ENCODE measurements at places on chromosomes 12 and 14. TPM values are rescaled to one million over a fixed set of nuclear protein-coding genes. Genes with fewer than 3 reads are reported as not detected.

The CEBPE gene
- total RNA-seq, result not detected

The NANOG gene
- total RNA-seq, result not detected

The HCAR3 gene
- not detected for total RNA-seq

The WNT1 gene
- total RNA-seq, result not detected

The CCDC197 gene
- total RNA-seq, result not detected

The CNTN1 gene
- 79.1 TPM for total RNA-seq

The KANSL2 gene
- total RNA-seq, result 55.6 TPM

The RFX4 gene
- not detected for total RNA-seq

The TDG gene
- total RNA-seq, result 29.0 TPM

The MYH6 gene
- total RNA-seq, result not detected

The INSM2 gene
- total RNA-seq, result 0.27 TPM

Measured in SK-MEL-5 (cell line).